Bone marrow (tissue), 2 donors: ENCODE measurements at places on chromosomes 11 and 22.

- no peak for DNase-seq
These were observed 225.3 kb upstream of the B3GAT1 start for GRCh38 chr11:134637091-134638015.

DNA sequence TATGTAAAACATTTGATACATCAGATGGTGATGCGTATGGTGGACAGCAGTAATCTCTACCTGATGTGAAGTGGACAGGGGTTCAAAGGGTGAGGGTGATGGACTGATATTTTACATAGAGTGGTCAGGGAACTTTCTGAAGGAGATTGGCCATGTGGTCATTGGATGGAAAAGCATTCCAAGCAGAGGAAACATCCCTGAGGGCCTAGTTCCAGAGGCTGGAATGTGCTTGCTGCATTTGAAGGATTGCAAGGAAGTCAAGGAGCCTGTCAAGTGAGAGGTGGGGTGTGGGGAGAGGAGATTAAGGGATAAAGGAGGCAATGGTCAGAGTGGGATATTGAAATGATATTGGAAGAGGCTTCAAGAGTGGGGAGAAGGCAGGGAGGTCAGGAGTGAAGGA lies 151.9 kb upstream of the NTM start:
- DNase-seq, result no peak

DNA sequence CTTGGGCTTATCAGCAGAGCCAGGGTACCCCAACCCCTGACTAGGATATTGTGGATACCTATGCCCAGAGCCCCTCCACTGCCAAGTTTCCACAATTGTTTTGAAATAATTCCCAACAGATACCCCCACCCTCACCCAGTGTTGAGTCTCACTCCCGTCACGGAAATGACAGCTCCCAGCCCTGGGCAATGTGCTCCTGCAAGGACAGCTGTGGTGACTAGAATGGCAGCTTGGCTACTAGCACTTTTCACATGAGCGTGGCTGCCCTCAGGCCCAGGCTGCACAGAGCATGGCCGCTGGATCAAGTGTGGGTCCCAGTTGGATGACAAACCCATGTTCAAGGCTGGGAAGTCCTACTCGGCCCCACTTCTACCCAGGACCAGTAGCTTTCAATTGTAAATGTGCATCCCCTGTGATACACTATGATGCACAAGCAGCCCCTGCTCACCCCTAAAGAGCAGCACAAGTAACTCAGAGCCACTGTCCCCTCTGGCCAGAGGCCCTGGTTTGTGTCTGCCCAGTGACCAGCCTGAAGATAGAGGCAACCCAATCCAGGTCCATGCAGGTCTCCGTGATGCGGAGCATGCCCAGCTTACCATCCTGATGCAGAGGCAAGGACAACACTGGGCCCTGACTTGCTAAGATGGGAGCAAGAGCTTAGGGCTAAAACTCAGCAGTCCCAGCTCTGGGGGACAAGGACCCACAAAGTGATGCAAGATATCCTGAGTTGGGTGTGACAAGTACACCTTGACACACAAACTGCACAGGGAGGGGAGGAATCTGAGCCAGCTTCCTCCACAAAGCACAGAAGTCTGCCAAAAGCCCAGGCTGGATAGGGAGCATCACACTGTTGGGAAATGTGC lies 13.2 kb downstream of the KCNQ1OT1 start:
- DNase-seq, result no peak

DNA sequence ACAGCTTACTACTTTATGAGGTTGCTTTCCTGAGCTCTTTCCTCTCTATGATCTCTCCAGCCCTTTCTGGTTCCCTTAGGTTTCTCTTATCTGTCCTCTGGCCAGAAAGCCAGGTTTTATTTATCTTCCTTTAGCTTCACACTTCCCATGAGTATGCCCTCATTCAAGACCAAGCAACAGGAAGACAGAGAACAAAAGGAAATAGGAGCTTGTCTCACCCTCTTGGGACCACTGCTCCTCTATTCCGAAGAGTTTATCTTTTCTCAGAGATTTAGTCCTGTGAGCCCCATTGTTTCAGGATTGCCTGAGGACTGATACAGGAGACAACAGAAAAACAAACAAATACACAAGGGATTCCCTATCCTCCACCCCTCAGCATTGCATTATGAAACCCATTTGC lies 62.4 kb upstream of the CCDC179 start:
- DNase-seq, result no peak

- no peak for DNase-seq
These were observed 4.1 kb upstream of the APOL3 start for GRCh38 chr22:36164621-36165020.

DNA sequence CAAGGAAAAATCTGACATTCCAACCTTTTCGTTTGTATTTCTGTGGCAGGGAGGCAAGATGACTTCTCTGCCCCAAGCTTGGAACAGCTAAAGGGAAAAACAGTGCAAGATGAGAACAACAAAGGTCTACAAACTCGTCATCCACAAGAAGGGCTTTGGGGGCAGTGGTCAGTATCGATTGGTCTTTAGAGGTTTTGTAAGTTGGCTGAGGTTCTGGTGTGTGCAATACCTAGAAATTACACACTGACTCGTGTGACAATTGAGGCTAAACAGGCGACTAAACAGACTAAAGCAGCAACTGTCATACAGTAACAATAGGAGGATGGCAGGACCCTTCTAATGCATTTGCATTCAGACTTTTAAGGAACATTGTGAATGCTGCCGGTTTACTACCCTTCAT lies 994 bp downstream of the DEPDC5 start:
- DNase-seq, result no peak

- DNase-seq, result no peak
These were observed 19.2 kb downstream of the TBX1 start for GRCh38 chr22:19779685-19780268.

DNA sequence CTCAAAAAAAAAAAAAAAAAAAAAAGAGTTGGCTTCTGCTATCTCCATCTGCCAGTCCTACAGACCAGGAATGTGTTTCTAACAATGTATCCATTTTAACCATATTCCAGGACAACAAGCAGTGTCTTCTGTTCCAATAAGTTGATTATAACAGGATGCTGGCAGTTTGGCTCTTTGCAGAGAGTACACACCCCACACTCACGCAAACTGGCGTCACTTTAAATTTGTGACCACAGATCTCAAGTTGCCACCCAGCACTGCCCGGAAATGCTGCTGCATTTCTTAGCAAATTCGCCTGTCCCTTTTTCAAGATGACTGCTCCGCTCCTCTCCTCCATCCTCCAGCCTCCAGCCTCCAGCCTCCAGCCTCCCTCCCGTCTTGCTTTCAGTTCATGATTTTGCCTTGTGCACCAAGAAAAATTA lies 44.3 kb downstream of the SCGB1A1 start:
- no peak for DNase-seq

- no peak for DNase-seq
These were observed 18.7 kb upstream of the LRP5 start for GRCh38 chr11:68293708-68294107.

DNA sequence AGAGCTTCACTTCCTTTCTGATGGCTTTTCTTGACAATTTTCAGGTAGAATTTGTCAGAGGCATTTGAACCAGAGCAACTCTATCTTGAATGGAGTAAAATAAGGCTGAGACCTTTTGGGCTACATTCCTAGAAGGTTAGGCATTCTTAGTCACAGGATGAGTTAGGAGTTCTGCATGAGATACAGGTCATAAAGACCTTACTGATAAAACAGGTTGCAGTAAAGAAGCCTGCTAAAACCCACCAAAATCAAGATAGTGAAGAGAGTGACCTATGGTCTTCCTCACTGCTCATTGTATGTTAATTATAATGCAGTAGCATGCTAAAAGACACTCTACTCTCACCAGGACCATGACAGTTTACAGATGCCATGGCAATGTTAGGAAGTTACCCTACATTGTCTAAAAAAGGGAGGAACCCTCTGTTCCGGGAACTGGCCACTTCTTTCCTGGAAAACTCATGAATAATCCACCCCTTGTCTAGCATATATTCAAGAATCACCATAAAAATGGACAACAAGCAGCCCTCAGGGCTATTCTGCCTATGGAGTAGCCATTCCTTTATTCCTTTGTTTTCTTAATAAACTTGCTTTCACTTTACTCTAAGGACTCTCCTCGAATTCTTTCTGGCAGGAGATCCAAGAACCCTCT lies 1519.7 kb upstream of the TENM4 start:
- DNase-seq, result no peak

- no peak for DNase-seq
These were observed 521.3 kb downstream of the TBC1D22A start for GRCh38 chr22:47283616-47284270.

- no peak for DNase-seq
These were observed 69.1 kb upstream of the NTM start for GRCh38 chr11:131301306-131301705.

- no peak for DNase-seq
These were observed 82.2 kb downstream of the BUD13 start for GRCh38 chr11:116690611-116691010.

- no peak for DNase-seq
These were observed 25.8 kb downstream of the ACAT1 start for GRCh38 chr11:108147150-108147549.

DNA sequence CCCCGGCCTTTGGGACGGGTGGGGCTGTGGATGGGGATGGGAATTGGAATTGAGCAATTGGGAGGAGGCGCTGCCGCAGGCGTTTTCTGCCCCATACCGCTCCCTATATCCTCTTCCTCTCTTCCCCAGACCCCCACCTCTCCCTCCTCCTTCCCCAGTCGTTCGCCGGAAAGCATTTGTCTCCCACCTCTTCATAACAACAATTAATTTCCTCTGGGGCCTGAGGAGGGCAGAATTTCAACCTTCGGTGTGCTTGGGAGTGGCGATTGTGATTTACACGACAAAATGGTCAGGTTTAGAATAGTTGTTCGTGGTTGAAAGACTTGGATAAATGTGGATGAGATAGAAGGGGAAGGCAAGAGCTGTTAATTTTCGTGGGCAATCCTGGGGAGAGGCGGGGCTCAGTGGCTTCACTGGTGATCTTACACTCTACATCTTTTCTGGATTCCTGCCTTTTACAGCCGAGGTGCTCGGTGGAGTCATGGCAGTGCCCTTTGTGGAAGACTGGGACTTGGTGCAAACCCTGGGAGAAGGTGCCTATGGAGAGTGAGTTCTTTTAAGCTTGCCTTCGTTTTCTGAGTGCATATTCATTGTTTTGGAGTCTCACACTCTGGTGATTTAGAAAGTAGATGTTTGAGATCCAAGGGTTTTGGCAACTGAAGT lies 1.5 kb downstream of the CHEK1 start:
- peak; percentile 16 for DNase-seq

DNA sequence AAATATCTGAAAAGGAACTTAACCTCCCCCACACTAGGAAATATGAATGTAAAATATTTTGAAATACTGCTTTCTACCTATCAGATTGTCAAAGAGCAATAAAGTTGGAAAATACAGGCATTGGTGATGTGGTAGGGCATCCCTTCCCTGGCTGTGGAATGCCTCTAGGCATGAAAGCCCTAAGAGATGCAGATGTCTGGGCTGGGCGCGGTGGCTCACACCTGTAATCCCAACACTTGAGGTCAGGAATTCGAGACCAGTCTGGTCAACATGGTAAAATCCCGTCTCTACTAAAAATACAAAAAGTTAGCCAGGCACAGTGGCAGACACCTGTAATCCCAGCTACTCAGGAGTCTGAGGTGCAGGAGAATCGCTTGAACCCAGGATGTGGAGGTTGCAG lies 22.0 kb downstream of the ARAP1 start:
- DNase-seq, result no peak

DNA sequence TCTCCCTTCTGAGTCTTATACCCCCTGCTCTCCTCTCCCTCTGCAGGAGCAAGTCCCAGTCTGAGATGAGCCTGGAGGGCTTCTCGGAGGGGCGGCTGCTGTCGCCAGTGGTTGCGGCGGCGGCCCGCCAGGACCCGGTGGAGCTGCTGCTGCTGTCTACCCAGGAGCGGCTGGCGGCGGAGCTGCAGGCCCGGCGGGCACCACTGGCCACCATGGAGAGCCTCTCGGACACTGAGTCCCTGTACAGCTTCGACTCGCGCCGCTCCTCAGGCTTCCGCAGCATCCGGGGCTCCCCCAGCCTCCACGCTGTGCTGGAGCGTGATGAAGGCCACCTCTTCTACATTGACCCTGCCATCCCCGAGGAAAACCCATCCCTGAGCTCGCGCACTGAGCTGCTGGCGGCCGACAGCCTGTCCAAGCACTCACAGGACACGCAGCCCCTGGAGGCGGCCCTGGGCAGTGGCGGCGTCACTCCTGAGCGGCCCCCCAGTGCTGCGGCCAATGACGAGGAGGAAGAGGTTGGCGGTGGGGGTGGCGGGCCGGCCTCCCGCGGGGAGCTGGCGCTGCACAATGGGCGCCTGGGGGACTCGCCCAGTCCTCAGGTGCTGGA lies 8.8 kb upstream of the MYRF start:
- DNase-seq, result no peak

GRCh38 chr11:23295241-23295640 lies 435.0 kb upstream of the CCDC179 start:
- no peak for DNase-seq

DNA sequence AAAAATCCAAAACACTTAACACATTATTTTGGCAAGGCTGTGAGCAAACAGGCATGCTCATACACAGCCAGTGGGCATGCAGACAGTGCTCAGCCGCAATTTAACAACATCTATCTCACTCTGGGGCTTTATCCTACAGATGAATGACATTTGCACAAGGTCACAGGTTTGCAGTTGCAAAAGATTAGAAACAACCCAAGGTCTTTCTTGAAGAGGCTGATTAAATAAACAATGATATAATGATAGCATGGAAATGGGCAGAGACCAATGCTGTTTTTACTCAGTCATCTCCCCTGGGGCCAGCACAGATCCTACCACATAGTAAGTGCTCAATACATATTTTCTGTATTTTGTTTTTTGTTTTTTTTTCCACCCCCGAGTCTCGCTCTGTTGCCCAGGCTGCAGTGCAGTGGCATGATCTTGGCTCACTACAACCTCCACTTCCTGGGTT lies 9.4 kb downstream of the A4GALT start:
- DNase-seq, result no peak

GRCh38 chr11:119175493-119176077 lies 7.1 kb downstream of the NLRX1 start:
- DNase-seq, result no peak

- no peak for DNase-seq
These were observed 40.6 kb downstream of the RAB30 start for GRCh38 chr11:83031127-83031526.

DNA sequence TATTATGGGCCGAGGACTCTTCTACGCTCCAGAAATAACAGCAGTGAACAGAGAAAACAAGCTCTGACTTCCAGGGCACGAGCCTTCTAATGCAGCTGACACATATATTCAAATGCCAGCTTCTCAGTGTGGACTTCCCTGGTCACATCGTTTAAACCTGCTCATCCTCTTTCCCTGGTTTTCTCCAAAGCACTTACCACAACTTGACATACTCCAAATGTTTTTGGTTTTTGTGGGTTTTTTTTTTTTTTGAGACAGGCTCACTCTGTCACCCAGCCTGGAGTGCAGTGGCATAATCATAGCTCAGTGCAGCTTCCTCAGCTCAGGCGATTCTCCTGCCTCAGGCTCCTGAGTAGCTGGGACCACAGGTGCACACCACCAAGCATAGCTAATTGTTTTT lies 105.5 kb downstream of the MICAL3 start:
- DNase-seq, result no peak
